ENCODE measurements at places on chromosomes 12 and 14.
A peak's percentile ranks its signal among the peaks of the same experiment; 100 is the strongest.

GRCh38 chr12:114851981-114852380 is 168.0 kb upstream of the TBX3 start:
- DNase-seq = no peak

DNA sequence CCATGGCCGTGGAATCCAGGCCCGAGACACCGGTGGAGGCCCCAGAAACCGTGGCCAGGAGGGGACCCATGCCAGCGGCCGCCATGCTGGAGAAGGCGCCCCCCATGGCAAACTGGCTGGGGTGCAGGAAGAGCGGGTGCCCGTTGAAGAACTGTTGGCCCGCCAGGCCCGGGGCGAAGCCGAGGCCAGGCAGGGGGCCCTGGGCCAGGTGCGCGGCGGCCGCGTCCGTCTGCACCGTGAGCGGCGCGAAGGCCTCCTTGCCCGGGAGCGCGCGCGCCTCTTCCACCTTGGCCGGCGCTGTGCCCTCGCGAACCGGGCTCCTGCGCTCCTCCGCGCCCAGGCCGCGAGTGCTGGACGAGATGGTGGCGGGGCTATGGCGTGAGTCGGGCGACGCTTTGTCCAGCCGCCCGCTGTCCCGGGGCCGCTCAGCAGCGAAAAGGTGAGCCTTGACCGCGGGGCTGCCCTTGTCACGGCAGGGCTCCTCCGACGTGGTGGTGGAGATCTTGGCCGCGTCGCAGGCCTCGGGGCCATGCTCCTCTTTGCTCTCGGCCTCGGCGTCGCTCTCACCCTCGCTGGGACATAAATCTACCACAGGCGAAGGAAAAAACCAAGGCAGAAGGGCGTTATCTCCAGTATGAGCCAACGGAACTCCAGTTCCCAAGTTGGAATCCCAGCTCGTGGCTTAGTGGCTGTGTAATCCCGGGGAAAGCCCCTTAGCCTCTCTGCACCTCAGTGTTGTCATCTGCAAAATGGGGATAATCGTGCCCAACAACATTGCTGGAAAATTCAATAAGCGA is 9.5 kb downstream of the TBX3 start:
- no peak for DNase-seq

- no peak for DNase-seq
Measured at GRCh38 chr12:109052097-109052413, 321 bp upstream of the USP30 start.

DNA sequence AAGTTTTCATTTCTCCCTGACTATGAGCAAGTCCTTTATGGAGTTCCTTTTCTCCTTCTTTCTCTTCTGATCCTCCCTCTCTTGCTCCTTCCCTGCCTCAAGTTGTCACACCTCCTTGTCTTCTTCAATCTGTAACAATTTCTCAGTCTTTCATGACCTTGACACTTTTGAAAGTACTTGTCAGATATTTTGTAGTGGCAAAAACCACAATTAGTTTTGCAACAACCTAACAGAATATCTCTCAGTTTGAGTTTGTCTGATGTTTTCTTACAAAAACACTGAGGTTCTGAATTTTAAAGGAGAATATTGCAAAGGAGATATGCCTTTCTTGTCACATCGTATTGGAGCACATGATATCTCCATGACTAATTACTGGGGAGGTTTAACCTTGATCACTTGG is 4.1 kb upstream of the CRADD start:
- DNase-seq = no peak

- DNase-seq = peak; percentile 56
Measured at GRCh38 chr12:123041042-123041531, 60.6 kb downstream of the ARL6IP4 start.

- no peak for DNase-seq
Measured at GRCh38 chr14:100892496-100893227, 10.9 kb downstream of the RTL1 start.

DNA sequence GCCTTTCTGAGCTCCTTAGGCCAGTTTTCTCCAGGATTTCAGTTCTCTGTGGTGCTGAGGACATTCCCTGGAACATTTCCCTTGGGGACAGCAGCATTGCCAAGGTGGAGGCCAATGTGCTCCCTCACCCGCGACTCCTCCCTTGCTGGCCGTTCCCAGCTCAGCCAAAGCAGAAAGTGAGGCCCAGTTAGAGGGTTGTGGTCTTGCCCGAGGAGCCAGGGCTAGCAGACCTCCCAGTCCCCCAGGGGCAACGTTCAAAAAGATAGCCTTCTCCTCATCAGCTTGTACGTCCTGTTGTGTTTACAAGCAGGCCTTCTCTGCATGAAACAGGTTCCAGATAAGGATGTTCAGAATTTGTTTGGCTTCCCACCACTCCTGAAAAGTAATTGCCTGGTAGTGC is 78.4 kb downstream of the SSPN start:
- no peak for DNase-seq
